ENCODE measurements at places on chromosomes 12 and 14. TPM values are rescaled to one million over a fixed set of nuclear protein-coding genes. Genes with fewer than 3 reads are reported as not detected.
A peak's percentile ranks its signal among the peaks of the same experiment; 100 is the strongest.

- no peak for DNase-seq
These were observed 124.8 kb downstream of the C12orf75 start for GRCh38 chr12:105455261-105455660.

GRCh38 chr12:13307143-13307816 lies 110.8 kb downstream of the EMP1 start:
- no peak for DNase-seq

GRCh38 chr12:108367436-108367835 lies 28.3 kb upstream of the CMKLR1 start:
- DNase-seq, result no peak

GRCh38 chr14:70171726-70172125 lies 17.0 kb downstream of the SLC8A3 start:
- DNase-seq, result no peak

DNA sequence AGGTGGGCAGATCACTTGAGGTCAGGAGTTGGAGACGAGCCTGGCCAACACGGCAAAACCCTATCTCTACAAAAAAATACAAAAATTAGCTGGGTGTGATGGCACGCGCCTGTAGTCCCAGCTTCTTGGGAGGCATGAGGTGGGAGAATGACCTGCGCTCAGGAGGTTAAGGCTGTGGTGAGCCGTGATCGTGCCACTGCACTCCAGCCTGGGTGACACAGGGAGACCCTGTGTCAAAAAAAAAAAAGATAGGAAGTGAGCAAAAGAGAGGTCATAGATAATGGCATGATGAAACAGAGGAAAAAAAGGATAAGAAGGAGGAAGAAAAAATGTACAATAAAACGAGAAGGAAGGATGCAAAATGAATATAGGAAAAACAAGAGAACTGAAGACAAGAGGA lies 159.5 kb downstream of the ETV6 start:
- DNase-seq, result no peak

GRCh38 chr14:99230208-99231151 lies 41.5 kb downstream of the BCL11B start:
- DNase-seq, result peak; percentile 39

DNA sequence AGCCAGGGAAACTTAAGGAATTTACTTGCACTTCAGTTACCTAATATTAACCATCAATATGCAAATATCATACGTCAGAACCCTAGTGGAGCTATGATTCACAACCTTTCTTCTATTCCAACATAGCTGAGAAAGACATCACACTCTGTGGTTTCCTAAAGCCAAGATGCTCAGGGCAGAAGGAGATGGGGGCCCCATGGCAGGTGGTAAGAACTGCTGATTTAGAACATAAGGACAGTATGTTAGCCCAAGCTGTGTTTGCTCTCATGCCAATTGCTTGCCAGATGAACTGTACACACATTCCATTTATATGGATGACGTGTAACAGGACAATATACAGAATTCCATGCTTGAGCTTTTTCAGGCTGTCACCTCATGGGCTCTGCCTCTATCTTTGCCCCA lies 34.6 kb downstream of the HECTD4 start:
- no peak for DNase-seq

DNA sequence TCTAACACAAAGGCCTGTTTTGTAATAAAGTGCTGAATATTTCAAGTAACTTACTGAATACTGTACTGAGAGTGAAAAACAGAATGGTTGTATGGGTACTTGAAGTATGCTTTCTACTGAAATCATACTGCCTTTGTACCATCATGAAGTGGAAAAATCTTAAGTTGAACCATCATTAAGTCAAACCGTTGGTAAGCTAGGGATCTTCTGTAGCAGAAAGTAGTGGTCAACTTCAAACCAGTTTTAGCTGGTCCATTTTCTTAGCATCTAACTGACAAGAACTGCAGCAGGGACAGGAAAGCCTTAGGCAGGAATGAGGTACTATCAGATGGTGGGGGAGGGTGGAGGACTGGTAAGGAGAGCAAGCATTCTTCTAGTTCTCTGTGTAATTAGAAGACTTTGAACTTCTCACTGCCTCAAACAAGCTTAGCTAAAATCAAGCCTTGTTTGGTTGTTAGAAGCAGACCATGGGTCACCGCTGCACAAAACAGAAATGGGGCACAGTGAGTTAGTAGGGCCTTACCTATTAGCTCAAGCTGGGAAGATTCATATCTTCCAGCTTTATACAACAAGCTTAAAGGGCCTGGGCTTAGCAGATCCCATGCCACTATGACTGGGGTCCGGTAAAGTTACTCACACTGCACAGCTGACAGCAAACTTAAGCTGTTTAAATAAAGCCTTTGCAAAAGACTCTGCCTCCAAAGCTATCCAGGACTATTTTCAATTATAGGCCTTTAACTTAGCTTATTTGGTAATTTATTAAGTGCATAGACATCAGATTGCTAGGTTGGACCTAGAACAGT lies 73.8 kb downstream of the ACADS start:
- DNase-seq, result no peak

DNA sequence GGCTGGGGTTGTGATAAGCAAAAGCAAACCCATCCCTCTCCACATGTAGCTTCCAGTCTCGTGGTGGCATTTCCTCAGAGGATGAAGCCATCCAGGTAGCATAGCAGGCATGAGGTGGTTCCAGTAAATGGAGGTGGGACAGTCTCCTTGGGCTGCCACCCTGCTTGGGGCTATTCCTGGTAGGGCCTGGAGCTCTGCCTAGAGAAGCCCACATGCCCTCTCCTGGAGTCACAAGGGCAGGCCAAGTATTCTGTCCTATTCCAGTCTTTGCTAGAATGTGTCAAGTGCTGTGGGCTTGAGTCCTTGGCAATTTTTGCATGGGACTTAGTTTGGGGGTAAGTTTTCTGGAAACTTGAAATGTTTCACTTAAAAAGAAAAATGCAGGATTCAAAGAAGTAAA lies 469.9 kb downstream of the DPF3 start:
- DNase-seq, result no peak

- DNase-seq, result no peak
These were observed 39.3 kb upstream of the TMCC3 start for GRCh38 chr12:94689646-94690036.

- DNase-seq, result no peak
These were observed 1044.6 kb downstream of the VRK1 start for GRCh38 chr14:97841762-97842161.

DNA sequence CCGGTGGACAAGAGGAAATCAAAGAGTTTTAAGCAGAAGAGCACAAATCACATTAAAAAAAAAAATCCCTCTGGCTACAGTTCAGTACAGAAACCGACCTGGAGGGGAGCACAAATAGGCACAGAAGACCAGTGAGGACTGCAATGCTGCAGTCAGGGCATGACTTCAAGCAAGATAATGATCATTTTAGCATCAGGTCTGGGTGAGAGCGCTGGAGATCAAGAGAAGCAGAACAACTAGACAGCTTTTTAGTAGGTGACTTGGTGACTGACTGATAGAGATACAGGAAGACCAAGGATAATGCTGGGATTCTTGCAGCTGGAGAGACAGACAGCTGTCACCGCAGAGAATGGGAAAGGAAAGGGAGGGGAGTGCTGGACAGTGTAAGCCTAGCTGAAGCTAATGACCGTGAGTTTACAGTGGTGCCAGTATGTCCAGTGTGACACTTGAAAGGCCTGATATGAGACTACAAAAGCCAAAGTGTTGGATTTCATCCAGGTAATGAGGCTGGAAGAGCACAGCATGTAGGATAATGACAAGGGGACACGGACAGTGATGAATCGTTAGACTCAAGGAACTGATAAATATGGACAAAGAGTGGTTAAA lies 5.6 kb downstream of the NFYB start:
- no peak for DNase-seq

The TCL1B gene
- total RNA-seq, result not detected

DNA sequence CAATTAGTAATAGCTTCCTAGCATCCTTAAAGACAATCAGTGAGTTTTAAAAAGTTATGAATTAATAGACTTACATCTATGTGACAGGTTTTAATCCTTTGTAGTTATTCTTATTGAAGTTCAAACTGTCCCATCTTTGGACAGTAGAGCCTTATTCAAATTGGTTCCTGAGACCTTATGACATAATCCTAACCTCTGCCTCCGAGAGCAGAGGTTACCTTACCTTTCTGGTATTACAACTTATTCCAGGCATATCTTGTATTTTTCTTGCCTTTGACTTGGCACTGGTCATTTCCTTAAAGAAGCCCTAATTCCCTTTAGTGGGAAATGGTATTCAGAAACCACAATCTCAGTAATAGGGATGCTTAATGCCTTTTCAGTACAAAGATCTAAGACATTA lies 21.8 kb downstream of the BTBD7 start:
- no peak for DNase-seq

- no peak for DNase-seq
These were observed 203 bp downstream of the NFATC4 start for GRCh38 chr14:24368212-24368561.

DNA sequence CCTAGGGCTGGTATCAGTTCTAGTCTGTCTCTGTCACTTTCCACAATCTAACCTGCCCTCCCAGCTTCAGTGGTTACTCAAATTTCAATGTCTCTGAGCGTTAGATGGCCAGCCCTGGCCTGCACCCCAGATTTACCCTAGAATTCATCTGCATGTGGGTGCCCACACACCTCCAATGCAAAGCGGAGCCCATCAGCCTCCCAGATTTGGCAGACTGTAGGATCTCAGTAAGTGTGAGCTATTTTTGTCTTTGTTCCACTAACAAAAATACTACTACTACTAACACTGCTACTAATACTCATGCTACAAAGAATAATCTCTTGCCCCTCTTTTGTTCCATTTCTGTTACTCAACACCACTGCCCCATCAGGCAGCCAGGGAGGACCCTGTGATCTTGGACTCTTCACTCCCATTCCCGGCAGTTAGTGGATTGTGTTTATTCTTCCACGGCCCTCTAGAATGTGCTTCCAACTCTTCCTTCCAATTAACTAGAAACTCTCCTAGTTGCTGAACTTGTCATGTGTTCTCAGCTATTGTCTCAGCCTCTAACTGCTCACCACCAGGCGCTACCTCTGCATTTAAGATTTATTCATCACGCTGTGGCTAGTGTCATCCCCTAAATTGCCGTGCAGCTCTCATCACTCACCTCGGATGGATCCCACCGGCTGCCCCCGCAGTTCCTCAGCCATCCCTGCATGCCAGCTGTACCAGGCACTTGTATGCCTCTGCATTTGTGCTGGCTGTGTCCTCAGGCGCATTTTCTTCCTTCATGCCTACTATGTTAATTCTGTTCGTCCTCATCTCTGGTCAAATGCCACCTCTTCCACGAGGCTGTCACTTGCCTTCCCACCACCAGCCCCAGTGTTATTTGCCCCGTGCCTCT lies 150.6 kb upstream of the HIF1A start:
- no peak for DNase-seq

DNA sequence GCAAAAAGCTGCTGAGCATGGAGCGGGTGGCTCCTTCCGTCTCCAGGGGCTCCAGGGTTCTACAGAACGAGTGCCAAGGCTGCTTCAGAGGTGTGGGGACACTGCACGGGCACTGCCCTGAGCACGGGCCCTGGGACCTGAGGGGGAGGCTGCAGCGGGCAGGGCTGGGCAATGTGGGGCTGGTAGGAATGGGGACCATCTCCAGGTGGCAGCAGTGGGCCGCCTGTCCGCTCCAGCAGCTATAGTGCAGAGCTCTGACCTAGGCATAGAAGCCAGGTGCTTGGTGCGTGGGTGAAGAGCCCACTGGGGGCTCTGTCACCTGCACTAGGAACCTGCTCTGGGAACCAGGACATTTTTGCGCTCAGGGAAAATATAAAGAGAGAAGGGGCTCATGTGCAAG lies 22.3 kb downstream of the HDAC7 start:
- no peak for DNase-seq

The TMEM63C gene
- 1.4 TPM for total RNA-seq

DNA sequence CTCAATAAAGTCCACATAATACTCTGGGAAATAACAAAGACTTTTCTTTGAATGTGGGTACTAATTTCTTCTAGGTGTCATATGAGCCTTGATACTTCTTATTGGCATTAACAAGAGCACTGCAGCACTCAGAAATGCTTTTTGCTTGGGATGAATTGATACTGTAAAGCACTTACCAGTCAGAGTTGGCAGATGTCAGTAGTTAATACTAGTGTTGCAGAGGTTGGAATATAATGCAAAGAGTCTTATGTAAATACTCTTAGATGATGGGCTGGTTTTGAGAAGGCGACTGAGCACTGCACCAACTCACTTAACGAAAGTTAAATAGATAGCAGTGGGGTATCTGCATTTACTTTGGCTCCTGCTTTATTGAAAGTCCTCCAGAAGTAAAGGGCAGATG lies 25.6 kb upstream of the MBIP start:
- no peak for DNase-seq

DNA sequence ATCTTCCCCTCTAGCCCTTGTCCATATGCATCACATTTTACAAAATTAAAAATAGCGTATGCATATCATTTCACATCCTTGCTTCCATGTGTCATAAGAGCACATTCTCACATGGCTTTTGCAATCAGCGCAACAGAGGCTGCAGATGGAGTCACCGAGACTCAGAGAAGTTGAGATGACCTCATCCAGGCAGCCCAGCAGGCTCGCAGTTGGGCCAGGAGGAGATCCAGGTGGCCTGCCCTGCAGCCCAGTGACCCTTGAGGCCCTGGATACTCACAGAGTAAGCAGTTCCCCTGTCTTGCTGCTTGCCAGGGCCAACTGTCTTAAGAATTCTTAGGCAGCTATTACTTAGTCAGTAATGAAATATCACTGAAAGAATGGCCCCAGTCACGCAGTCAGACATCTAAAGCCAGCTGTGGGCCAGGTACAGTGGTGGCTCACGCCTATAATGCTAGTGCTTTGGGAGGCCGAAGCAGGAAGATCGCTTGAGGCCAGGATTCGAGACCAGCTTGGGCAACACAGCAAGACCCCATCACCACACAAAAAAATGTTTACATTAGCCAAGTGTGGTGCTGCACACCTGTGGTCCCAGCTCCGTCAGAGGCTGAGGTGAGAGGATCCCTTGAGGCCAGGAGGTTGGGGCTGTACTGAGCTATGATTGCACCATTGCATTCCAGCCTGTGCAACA lies 9.1 kb downstream of the CAMKK2 start:
- no peak for DNase-seq

The KCNC2 gene
- total RNA-seq, result not detected

The NTF3 gene
- total RNA-seq, result 0.46 TPM

GRCh38 chr12:11555743-11556625 lies 93.5 kb upstream of the ETV6 start:
- no peak for DNase-seq

DNA sequence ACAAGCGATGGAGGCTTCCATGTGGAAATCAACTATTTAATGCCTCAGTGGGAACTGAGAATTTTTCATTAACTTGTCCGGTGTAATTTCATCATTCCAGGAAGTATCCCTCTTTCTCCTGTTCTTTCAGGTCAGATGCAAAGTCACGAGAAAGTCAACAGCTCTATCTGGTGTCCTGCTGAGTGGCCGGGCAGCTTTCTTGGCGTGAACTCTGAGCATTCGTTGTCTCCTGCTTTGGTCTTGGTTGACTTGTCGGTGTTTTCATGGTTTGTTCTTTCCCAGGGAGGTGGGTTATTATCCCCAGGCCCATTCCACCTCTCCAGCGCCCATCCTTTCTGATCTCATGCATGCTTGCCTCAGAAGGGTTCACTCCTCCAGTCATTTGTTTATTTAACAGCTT lies 149.1 kb downstream of the GLT1D1 start:
- no peak for DNase-seq

The LRRC23 gene
- total RNA-seq, result 13.1 TPM
